GM03348 (cell line): ENCODE measurements at places on chromosomes 5 and 9.

DNA sequence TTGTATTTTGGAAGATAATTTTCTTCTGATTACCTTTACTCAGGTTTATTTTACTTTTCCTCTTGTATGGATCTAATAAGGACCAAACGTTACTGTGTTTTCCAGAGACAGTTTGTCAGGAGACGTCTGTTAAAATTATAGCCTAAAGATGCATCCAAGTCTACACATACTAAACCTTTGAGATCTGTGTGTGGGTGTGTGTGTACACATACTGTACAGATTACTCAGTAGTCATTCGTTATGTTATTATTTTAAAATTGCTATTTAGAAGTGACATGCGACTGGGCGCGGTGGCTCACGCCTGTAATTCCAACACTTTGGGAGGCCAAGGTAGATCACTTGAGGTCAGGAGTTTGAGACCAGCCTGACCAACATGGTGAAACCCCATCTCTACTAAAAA, 51.6 kb upstream of the CNTLN start:
- no peak for DNase-seq

DNA sequence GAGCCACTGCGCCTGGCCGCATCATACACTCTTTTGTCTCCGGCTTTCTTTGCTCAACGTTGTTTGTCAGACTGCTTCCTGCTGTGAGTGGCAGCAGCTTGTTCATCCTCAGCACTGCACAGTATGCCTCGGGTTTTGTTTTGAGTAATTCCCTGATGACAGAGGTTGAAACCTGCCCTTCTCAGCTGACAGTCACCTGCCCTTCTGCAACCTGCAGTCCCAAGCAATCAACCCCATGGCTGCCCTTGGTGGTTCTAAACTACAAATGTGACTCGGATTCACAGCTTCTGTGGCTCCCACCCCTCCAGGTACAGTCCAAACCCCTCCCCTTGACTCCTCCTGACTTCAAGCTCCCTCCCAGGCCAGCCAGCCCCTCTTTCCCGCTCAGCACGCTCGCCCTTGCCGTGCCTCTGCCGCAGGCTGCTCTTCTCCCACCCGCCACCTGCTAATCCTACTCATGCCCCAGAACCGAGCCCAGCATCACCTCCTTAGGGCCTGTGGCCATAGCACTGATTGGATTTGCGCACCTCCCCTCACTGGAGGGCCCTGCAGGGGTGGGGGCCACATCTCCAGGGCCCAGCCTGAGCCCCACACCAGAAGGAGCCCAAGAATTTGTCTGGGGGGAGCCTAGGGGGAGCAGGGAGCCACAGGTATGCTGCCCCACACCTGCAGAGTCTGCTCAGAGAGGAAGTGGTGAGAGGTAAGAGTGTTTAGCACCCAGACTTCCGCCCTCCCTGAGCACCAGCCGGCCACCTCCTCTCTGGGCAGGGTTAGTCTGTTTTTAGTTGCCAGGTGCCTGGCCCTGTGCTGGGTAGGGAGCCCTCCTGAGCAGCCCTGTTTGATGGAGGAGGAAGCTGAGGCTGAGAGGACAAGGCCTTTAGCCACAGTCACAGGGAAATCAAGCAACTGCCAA, 10.1 kb downstream of the EEIG1 start:
- no peak for DNase-seq

DNA sequence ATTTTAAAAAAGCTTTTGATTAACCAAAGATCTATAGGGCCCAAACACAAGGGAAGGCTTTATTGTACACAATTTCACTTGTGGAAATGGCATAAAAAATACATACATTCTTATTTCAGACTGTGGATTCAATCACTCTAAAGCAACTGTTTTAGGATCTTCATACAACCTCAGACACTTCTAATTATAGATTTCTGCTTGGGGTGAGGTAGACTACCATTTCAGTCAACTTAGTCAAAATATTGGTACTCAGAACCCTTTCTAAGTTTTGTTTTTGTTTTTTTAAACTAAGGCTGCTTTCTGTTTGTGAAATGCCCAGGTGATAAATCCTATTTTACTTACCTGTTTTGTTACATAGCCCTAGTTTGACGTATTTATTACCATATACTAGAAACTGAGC, 284.5 kb upstream of the RASA1 start:
- no peak for DNase-seq

GRCh38 chr5:118551031-118551430, 437.3 kb downstream of the DTWD2 start:
- DNase-seq = no peak

DNA sequence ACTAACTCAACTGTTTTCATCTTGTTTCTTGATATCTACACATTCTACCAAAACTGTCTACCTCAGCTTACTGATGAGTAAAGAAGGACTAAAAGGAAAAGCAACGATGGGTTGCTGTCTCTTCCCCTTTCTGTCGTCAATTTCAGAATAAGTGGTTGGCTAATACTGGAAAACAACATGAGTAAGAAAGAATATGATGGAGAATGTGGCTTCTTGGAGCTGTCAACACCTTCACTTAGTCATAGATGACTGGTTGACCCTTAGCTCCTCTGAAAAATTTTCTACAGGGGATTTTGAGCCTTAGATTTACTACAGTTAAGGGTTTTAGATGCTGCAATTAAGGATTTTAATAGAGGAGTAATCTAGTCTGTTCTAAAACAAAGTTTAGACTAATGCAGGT, 797.9 kb downstream of the TLE4 start:
- DNase-seq = no peak

DNA sequence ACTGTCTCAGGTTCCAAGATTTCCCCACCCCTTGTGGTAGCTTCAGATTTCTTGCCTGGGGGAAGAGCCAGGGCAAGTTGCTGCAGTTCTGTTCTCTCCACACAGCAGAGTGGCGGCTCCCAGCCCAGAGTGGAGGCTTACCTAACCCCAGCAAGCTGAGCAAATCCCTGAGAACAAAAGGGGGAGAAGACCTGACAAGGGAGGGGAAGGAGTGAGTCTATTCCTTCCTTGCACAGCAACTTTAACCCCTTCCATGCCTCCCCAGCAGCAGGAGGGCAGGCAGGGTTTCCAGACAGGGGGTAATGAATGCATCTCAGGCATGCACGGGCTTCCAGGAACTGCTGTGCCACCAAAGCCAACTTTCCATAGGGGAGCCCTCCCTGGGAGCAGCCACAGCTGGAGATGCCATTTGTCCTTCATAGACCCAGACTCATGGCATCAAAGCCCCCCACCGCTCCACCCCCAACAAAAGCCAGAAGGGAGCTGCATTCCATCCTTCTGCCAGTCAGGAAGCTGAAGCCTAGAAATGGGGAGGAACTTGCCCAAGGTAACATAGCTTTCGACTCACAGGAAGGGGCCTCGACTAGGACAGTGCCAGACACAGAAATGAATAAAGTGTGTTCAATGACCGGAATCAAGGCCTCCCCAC, 28.8 kb upstream of the FAT2 start:
- no peak for DNase-seq
